ENCODE measurements at places on chromosomes 5 and 9.

DNA sequence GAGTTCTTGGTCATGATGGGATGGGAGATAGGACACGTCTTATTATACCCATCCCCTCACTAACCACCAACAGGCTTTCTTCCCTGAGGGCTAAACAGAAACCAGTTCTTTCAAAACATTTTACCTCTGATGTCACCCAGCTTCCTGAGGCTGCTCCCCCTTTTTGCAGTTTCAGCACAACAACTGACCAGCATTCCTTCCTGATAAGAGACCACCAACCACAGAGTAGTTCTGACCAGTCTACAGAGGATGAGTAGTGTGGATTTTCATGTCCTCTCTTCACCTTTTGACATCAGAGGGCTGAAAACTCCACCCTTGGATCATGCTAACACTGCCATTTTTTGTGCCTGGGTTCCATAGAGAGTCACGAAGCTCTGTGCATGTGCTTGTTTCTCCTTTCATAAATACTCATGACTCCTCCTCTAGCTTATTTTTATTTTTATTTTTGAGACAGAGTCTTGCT is 82.6 kb downstream of the OSTF1 start:
- DNase-seq = no peak

DNA sequence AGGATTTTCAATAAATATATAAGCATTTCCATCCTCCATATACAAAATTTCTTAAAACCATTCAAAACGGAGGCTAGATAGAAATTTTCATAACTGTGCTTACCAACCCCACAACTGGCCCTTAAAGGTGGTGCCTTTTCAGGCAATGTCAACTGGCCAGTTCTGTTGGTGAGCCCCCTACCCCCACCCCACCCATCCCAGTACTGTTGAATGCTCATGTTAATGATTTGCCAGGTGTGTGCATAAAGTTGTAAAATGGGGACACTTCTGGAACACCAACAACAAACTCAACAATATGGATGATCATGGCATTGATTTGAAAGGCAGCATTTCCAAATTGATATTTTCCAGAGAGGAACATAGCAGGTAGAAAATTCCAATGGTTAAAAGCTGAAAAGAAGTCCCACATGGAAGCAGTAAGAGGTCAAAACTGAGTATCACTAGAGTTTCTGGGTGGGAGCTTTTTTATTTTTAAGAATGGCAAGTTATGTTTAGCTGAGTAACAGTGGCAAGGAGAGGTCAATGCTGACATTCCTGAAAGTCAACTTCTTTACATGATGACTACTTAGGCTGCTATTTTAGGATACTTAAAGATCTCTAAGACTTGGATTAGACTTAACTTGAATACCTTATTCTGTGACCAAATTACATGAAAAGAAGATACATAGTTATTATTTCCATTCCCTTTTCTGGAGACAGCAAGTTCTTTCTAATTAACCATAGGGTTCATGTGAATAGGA is 2.7 kb downstream of the LEAP2 start:
- no peak for DNase-seq

DNA sequence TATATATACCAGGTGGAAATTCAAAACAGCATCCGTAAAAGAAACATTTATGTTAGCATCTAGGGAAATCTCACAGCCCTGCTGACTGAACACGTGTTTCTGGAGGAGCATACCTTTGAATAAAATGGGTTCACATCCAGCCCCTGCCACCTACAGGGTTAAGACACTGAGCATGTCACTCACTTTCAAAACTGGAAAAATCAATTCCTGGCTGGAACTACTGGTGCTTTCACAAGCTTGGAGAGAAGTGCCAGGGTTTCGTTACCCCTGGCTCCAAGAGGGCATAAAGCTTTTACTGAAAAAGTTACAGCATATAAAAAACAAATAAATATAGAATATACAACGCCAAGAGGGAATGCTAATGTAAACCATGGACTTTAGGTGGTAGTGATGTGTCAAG is 48.0 kb downstream of the SERINC5 start:
- no peak for DNase-seq

DNA sequence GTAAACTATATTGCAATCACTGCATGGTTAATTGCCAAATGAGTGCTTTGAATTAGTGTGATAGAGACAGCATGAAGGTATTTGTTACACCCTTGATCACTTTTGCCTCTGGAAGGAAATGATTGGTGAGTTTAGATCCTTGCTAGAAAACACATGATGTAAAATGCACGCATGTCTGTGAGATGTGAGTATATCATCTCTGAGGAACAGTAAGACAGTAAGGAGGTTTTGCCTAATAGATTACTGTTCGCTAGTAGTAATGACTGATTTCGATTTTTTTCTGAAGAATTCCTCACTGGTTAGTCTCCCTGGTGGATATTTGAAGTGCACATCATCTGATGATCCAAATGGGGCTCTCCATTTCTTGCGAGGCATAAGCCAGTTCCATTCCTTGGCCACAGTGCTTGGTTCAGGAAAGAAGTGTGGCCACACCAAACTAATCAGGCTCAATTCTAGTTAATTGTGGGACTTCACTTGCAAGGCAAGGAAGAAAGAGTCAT is 156.4 kb upstream of the ADRA1B start:
- DNase-seq = no peak

GRCh38 chr5:92421942-92422341 is 1038.8 kb upstream of the ARRDC3 start:
- no peak for DNase-seq

GRCh38 chr5:5800801-5801761 is 378.6 kb downstream of the ICE1 start:
- DNase-seq = no peak

- no peak for DNase-seq
Observed at GRCh38 chr5:160957312-160957861, 105.4 kb upstream of the ATP10B start.

DNA sequence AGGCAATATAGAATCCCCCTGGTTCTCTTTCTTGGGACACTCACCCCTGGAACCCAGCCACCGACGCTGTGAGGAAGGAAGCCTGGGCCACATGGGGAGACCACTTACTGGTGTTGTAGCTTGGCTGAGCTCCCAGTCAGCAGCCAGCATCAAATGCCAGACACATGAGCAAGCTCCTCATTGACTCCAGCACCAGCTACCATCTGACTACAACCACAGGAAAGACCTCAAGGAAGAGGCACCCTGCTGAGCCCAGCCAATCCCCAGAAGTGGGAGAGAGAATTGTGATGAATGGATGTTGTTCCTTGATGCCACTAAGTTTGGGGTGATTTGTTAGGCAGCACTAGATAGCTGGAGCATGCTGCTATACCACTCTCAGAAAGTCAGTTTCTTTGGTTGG is 36.0 kb downstream of the BNIP1 start:
- no peak for DNase-seq

GRCh38 chr9:17217272-17217671 is 82.4 kb downstream of the CNTLN start:
- no peak for DNase-seq

GRCh38 chr5:73544429-73545402 is 20.7 kb downstream of the ANKRA2 start:
- DNase-seq = no peak

- DNase-seq = no peak
Observed at GRCh38 chr5:120765189-120765588, 301.1 kb downstream of the PRR16 start.

- no peak for DNase-seq
Observed at GRCh38 chr5:134552301-134552700, 26.8 kb downstream of the JADE2 start.

- DNase-seq = no peak
Observed at GRCh38 chr5:60262576-60263295, 369.2 kb upstream of the PDE4D start.

DNA sequence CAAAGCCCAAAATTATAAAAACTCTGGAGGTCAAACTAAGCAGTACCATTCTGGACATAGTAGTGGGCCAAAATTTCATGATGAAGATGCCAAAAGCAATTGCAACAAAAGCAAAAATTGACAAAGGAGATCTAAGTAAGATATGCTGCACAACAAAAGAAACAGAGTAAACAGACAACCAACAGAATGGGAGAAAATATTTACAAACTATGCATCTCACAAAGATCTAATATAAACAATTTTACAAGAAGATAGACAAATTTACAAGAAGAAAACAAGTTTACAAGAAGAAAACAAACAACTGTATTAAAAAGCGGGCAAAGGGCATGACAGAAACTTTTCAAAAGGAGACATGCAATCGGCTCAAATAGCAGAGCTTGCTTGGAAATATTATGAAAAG is 396.9 kb downstream of the CDH9 start:
- DNase-seq = no peak

- no peak for DNase-seq
Observed at GRCh38 chr9:109913461-109913810, 133.4 kb downstream of the PALM2AKAP2 start.

DNA sequence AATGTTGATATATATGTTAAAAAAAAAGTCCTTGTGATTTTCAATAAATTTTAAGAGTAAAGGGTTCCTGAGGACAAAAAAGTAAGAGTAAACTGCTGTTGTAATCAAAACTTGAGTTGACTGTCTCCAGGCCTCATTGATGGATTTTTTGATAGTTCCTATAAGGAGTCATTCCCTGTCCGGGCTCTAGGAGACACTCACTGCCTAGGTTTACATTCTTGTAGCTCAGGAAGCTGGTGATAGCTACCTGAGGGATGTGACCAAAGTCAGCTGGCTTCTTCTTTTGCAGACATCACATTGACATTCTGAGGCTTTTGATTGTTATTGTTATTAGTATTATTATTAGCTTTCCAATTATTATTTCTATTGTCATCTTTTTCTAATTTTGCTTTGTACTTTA is 116.5 kb upstream of the FBXL7 start:
- no peak for DNase-seq

DNA sequence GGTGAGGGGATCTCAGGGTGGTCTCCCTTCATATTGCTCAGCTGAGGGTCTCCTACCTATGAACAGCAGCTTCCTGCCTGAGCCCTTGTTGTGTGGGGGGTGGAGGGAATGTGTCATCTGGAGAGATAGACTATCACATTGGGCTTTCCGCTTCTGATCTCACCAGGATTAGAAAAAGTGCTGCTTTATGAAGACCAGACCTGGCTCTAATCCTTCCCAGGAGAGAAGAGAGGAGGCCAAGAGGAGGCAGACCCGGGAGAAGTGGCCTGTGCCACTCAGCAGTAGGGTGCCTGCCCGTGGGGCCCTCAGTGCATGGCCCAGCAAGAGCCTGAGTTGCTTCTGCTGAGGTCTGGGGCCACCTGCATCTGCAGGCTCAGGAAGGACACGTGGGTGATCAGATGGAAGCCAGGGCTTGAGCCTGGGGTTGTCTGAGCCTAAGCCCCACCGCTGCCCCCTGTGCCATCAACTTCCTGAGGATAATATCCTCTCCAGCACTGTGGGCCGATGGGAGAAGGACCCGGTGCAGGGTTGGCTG is 22.1 kb upstream of the COL5A1 start:
- no peak for DNase-seq

DNA sequence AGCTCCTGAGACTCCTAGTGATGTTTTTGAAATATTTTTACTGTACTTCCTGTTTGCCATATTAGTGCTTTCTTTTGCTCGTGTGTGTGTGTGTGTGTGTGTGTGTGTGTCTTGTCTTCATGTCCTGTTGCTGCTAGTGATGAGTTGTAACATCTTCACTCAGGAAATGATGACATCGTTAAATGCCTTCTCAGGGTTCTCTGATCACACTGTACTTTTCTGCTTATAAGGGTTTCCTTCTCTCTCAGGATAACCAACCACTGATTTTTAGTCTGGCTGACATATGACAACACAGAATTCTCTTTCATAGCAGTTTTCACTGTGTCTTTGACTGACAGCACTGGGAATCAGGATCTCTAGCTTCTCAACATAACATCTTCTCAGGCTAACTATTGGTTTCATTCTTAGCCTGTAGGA is 16.1 kb downstream of the SV2C start:
- DNase-seq = no peak

GRCh38 chr5:100901821-100902341 is 1.2 kb downstream of the ST8SIA4 start:
- no peak for DNase-seq

DNA sequence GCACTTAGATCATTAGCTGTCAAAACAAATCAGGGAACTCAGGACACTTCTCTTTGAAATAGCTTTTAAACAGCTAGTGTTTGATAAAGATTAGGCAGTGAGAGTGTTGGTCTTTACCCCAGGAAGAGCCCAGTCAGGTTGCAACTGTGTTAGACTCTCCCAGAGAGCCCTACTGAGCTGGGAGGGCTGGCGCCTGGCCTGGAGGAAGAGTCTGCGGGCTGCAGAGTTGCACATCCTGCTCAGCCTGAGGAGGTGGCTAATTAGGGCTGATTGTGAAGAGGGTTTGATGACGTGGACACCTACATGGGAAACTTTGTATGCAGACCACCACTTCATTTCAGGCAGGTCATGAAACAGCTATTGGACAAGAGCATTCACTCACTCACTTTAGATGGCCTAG is 112.0 kb downstream of the TMEM174 start:
- no peak for DNase-seq

DNA sequence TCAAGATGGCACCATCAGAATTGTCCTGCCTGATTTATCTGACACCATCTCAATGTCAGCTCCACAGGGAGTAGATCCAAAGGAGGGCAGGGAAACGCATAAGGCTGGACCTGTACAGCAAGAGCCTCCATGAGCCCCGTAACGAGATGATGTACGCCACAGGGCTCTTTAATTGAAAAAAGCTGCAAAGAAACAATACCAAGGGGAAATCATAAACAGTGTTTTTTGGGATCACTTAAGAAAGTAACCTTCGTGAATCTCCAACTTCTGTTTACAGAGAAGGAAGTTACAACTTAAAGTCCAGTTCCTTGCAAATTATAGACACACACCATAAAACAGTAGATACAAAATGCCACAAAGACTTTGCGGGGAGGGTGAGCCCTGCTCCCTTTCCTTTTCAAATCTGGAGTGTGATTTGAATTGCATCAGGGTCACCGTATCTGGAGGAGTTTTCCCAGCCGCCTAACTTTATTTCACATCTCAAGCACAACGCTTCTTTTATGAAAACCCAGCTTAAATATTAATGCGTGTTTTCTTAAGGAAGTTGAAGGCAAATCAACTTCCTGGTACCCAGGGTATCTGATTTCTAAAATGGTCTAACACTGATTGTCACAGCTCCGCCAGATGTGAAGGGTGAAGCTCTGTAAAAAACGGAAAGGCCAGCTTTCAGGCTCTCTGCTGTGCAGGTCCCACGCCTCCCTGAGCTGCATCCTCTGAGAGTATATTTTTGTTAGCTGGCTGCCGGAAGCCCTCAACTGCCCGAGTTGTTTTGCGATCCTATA is 88.9 kb downstream of the EBF1 start:
- no peak for DNase-seq

- DNase-seq = no peak
Observed at GRCh38 chr5:93307557-93307956, 273.5 kb downstream of the NR2F1-AS1 start.
